GM12865 (cell line): ENCODE measurements at places on chromosomes 11 and 22.

DNA sequence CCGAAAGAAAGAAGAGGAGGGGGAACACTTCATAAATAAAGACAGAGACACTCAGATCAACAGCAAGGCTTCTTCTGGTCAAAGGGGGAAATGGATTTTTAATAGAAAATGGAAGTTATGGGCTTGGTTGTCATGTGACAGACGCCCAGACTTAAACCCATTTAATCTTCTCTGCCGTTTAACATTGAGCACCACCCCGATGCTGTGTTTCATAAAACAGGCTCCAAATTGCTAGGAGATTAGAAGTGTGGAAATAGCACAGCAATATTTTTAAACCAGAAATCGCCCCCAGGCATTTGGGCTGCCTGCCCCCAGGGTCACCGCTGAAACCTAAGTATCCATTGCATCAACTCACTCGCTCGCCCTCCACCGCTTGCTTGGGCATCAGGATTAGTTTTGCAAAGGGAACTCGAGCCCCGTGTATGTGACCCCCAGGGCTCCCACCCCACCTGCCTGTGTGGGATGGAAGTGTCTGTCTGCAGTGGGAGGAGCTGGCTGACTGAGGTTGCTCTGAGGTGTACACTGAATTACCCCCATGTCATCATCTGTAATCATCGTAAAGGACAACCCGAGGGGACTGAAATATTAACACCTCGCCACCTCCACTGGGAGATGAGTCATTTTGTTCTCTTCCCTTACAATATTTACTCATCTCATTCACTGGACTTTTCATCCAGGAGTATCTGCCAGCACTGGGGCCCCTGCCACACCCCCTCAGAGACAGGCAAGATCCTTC is 10.7 kb downstream of the DSCAML1 start:
- DNase-seq, result no peak

GRCh38 chr11:34478845-34479663 is 34.5 kb downstream of the ELF5 start:
- no peak for DNase-seq

DNA sequence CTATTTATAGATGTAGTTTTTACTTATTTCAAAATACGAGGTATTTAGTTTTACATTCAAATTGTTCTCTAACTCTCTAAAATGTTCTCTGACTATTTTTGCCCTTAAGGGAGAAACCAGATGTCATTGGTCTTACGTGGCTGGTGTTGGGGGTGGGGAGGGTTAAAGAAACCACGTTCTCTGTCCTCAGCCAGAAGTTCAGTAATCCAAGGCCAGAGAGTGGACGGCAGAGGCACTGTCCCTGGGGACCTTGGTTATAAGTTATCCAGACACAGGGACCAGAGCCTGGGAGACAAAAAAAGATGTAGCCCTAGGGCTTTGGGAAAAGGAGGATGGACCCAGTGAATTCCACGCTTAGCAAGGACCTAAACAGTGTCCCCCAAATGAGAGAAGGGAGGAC is 706 bp upstream of the OR51E1 start:
- no peak for DNase-seq

DNA sequence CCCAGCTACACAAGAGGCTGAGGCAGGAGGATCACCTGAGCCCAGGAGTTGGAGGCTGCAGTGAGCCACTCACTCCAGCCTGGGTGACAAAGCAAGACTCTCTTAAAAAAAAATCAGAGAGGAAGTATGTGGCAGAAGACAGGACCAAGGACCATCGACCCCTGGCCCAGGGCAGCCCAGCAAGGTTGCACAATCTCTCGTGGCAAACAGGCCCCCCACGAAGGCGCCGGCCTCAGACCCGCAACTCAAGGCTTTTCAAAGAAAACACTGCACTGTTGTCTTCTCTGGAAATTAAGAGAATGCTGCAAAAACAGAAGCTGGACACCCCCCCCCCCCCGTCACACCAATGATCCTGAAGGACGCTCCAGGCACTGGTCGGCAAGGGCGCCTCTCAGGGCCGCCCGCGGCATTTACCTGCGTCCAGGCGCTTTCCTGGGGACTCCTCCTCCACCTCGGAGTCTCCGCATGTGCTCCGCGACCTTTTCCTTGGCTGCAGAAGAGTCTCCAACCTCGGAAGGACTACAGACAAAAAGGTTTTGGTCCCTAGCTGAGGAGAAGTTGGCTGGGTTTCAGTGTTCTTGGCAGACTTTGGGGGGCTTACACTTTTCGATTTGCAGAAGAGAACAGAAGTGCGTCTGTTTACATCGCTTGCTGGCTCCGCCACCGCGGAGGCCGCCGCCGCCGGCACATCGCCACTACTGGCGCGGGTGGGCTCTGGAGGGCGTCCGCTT is 40.5 kb downstream of the BRD1 start:
- DNase-seq, result no peak

- DNase-seq, result no peak
These were observed 23.6 kb upstream of the ALX4 start for GRCh38 chr11:44333271-44334218.

DNA sequence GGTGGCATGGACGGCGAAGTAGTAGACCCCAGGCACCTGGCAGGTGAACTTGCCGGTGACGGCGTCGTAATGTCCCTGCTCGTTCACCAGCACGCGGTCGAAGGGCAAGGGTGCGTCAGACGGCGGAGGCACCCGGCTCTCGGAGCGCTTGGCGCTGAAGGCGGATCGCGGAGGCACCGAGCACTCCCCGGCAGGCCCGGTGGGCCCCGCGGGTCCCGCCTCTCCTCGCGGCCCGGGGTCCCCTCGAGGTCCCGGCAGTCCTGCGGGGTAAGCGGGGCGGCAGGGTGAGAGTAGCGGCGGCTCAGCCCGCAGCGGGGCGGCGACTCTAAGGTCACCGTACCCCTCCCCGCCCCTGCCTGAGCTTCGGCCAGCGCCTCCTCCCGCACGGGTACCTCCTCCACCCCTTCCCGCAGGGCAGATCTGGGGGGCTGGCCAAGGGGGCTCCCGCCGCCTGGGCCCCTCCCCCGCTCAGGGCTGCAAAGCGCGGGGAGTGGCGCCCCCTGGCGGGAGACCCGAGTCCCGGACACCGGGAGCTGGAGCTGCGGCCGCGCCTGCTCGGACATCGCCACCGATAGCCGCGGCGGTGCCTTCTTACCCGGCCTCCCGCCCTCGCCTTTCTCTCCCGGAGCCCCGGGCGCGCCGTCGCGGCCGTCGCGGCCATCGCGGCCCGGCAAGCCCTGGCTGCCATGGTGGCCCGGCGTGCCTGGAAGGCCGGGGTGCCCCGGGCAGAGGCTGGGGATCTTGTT is 921 bp downstream of the C1QTNF5 start:
- DNase-seq, result no peak

DNA sequence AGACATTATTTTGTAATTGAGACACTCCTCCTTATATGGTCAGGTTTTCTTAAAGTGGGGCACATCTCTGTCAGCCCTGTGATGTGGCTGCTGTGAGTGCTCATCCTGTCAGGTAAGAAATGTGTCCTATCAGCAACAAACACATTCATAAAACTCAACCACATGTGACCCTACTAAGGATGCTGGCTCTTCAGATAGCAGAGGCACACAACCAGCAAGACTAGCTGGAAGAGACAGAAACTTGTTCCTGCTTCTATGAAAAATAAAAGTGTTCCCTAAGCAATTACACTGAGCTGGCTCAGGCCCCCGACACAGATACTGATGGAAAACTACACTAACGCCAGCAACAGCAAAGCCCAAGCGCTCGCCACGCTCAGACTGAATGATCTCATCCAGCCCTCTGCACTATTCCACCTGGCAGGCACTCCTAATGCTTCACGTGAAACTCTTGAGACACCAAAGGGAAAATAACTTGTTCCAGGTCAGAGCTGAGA is 49.8 kb upstream of the CYP2D6 start:
- DNase-seq, result peak; percentile 41

DNA sequence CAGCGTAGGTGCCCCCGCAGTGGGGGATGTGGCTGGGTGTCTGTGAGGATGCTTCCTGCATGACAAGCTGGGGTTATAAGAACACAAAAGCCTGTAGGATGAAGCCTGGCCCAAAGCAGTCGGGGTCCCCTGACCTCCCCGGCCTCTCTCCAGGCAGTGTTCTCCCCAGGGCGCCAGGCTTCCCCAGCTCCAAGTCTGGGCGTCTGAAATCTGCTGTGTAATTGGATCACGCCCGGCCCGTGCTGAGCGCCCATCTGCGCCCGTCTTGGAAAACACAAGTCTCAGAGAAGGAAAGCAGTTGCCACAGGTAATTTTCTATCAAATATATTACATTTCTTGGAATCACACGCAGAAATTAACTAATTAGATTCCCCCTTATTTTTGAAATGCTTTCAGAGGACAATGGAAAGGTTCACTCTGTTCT is 233.3 kb downstream of the CTTN start:
- DNase-seq, result no peak
